Effector memory CD4-positive, alpha-beta T cell (primary cell): ENCODE measurements at places on chromosomes 6 and 20.

- DNase-seq, result peak; percentile 62
Measured at GRCh38 chr6:33343953-33344611, 26.5 kb upstream of the ZBTB22 start.

DNA sequence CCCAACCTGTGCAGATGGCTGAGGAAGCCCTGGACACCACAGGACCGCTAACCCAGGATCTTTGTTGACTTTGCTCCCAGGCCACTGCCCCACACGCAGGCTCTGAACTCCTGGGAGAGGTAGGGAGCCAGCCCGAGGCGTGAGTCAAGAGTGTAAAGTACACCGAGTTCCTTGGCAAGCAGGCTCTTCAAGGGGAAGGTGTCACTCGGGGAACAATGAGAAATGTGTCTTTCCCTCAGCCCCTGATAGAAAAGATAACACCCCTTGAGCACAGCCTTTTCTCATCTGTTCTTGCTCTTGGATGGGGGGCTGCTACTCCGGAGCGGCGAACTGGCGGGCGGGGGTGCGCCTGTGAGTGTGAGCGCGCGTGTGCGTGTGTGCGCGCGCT is 472 bp upstream of the EDN3 start:
- no peak for DNase-seq

DNA sequence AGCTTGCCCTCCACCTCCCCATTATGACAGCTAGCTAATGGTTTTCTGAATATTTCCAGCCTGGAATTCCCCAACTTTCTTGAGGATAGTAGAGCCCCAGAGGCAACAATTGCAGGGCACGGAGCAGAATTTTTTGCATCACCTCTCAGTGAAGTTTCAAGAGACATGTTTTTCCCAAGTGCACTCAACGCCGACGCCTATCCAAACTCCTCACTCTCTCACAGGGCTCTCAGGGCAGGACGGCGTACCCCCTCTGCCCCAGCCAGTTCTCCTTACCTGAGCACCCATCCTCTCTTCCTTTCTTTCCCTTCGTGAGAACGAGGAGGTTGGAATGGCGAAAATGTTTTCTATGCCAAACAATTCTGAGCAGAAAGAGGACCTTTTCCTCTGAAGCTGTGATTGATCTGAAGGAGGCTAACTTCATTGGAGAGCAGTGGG is 83.1 kb upstream of the FOXQ1 start:
- no peak for DNase-seq

GRCh38 chr20:47347661-47348435 is 8.7 kb downstream of the ZMYND8 start:
- DNase-seq, result no peak
